Effector CD8-positive, alpha-beta T cell (primary cell): ENCODE measurements at places on chromosomes 7 and 10.

- DNase-seq, result no peak
Observed at GRCh38 chr10:124451276-124451675, 1.4 kb upstream of the NKX1-2 start.

DNA sequence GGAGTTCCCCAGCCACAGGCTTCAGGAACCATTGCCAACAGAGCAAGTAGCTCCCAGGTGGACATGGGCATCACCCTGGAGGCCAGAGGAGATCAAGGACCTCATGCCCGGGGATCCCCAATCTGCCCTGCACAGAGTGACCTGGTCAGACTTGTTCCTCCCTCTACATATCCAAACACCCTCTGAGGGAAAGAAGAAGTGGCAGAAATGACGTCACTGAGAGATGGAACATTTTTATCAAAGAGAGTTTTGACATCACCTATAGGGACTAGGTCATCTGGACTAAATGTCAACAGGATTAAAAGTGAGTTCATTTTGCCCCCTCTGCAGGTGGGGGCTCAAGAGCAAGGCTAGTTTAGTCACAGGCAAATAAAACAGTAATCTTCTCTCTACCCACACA, 273.7 kb downstream of the SKAP2 start:
- DNase-seq, result no peak

- no peak for DNase-seq
Observed at GRCh38 chr10:97520978-97521761, 22.4 kb downstream of the UBTD1 start.

DNA sequence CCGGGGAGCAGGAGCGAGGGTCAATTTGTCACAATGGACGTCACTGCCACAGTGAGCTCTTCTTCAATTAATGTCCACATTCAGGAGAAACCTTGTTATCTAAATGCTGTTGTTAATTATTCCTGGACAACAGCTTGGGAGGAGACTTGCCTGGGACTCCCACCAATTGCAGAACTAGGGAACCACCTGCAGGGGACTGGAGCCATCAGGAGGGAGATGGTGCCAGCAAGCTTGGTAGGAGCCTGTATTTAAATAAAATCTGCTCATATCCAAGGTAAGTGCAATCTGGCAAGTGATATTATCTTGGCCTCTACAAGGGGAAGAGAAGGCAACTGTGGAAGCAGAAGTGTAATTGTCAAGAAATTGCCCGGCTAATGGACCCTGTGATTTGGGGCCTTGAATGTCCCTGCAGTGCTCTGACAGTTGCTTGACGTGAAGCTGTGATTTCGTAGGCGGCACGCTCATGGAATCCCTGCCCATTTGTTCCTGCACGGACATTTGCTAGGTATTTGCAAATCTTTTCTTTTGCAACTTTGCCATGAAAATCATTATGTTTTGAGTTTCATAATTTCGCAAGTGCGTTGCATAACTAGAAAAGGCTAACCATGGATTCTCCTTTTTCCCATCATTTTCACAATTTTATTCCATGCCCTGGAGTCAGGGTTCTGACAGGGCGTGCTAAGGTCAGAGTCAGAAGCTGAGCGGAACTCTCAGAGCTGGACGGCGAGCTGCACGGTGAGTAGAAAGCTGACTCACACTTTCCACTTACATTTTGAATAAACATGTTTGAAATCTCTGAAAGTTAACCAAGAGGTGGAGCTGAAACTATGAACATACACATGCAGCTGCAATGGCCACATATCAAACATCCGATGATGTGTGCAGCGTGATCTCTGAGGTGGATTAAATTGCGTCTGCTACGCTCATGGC, 84.9 kb upstream of the TCERG1L start:
- no peak for DNase-seq

- DNase-seq, result no peak
Observed at GRCh38 chr10:34168439-34168838, 646.7 kb downstream of the PARD3 start.

DNA sequence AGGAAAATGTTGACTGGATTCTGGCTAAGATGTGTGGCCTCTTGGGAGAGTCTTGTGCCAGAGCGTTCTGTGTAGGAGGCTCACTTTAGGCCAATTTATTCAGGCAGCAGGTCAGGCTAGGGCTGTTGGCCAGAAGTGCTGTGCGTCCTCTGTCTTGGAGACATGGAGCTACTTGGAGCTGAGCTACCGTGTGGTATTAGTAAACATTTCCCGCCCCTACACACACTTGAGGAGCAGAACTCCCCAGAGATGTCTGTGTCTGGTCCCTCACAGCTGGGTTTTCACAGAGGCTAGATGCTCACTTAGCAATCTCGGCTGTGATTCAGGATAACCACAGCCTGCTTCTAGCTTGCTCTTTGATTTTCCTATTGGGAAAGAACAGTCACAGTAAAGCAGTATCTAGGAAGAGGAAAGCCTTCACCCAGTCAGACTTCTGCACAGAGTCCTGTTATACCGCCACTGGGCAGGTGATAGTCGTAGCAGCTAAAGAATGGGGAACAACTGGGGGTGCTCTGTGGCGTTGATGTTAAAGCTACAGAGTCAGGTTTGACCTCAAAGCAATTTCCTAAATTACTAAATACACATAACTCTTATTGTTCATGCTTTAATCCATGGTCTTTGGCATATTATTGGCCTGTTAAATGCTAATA, 86.7 kb downstream of the MDFIC start:
- DNase-seq, result no peak

- DNase-seq, result no peak
Observed at GRCh38 chr10:72072639-72073038, 15.7 kb downstream of the SPOCK2 start.

DNA sequence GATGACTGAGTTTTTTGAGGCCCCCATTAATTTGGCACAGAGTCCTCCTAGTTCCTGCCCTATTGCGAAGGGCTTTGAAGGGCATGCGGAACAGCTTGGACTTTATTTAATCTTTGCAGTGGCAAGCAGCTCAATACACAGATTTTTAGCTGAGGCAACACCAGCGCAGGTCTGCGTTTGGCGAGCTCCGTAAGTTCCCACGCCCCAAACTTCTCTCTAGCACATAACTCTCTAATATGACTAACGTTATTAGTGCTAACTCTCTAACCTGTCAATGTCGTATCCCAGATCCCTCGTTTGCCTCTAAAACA, 366 bp upstream of the TAF3 start:
- no peak for DNase-seq

GRCh38 chr10:133614830-133615580, 11.6 kb downstream of the FRG2B start:
- no peak for DNase-seq

- no peak for DNase-seq
Observed at GRCh38 chr10:112092519-112092918, 91.0 kb downstream of the GPAM start.
